Stimulated activated CD4-positive, alpha-beta T cell treated with anti-CD3 and anti-CD28 coated beads, Interleukin-15, amount 100 ng/mL, for 24 hours (primary cell): ENCODE measurements at places on chromosomes 12 and 14.

- DNase-seq = no peak
These were observed 372.1 kb downstream of the ALG10 start for GRCh38 chr12:34394211-34395055.

DNA sequence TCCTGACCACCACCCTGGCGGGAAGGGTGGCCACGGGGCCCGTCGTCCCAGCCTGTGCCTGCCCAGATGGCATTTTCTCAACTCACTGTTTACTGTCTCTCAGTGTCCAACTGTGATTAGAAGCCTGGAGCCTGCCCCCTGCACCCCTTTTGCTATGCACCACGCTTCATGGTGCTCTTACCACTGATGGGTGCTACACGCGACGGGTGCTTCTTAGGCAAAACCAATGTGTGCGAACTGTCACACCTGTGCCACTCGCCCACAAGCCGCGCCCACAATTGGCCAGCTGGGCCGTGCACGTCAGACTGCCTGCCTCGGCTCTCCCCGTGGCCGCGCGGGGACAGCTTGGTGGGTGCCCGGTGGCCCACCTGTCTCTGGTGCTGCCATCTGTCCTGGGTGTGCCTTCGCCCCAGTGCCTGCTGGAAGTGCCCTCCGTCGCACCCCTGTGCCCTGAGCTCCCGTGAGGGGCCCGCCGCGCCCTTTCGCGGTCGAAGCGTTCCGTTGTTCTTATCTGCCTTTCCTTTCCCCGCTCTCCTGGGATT, 15.1 kb upstream of the AMN start:
- DNase-seq = no peak

DNA sequence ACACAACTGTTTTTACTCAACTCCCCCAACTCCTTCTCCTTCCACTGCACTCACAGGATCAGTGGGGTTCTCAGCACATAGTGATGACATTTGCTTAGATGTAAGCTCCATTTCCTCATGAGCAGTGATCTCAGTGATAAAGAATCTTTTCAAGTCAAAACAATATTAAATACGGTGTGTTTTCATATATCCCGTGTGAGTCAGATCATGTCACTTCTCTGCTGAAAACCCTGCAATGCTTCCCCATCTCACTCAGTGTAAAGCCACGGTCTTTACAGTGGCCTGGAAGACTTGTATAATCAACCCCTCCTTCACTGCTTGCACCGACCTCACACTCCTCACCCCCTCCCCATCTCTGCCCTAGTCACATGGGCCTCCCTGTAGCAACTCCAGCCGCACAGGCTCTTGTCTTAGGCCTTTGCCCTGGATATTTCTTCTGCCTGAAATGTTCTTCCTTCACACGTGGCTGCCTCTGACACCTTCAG, 149.7 kb upstream of the ARHGAP5 start:
- peak; percentile 26 for DNase-seq

- no peak for DNase-seq
These were observed 16.3 kb downstream of the C2CD5 start for GRCh38 chr12:22527999-22528398.

DNA sequence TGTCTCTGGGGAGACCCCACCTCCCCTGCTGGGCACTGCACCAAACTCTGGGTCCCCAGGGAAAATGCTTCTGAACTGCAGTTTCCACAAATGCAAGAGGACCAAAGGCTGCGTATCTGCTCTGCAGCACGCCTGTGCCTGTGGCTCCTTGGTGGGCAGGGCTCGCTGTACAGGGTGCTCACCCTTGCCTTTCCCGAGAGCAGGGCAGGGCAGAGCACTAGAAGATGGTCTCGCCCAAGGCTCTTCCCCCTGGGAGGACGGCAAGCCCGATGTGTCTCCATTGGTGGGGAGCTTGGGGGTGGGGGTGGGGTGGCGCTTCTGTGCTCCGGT, 175.3 kb upstream of the RTL1 start:
- no peak for DNase-seq

DNA sequence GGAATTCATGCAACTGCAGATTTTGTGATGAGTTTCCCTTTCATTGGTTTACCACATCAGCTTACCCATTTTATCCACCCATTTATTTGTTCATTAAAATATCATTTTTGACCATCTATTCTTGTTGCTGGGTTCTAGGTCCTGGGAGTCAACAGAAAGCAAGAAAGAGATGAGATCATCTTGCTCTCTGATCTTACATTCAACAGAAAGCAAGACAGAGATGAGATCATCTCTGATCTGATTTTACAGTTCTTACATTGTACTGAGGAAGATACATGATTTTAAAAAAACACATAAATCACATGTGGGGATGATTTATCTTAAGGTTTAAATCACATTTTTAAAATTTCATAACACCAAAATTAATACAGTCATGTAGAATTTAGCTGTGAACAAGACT, 2.3 kb downstream of the TAS2R46 start:
- no peak for DNase-seq

DNA sequence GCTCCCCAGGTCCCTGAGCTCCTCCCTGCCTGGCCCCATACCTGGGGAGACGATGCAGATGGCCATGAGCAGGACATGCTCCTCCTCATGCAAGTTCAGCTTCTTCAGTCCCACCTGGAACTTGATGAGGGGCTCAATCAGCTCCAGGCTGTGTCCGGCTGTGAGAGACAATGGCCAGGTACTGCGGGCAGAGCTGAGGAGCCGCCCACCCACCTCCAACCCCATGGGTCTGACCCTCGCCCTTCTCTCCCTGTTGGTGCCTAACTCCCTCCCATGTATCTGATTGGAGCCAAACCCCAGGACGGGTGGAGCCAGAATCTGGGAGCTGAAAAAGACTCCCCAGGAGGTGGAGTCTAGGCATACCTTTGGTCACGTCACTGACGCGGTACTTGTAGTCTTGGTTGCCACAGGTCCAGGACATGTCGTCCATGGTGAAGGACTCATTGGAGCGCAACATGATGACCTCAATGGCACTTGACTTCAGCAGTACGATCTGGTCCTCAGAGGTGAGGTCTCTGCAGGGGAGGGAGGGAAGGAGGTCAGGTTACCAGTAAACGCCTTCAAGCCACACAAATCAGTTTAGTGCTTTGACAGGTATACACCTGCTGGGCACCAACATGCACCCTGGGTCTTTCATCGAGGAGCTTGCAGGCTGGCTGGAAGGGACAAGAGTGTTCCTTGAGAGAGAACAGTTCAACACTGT, 26.7 kb upstream of the HDAC7 start:
- no peak for DNase-seq

DNA sequence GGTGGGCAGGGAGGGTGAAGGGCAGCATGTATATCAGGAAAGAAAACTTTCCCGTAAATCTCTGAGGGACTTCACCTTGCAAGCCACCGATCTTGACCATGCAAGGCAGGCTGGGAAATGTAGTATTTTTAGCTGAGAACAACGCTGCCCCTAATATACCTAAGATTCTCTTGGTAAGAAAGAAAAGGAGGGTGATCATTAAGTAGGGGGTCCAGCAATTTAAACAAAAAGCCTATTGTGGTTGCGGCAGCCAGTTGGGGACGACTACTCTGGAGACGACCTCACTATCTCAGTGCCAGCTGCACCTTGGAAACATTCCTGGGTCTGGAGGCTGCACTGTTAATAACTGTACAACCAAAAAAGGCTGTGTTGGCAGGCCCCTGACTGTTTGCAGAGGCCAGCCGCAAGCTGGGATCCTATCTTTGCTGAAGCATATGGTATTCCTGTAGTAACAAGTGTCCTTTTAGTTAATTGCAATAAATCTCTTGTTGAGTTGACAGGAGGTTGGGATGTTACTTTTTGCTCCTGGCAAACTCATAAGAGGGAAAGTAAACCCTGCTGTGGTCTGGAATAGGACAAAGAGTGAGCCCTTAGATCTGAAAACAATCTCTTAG, 6.4 kb downstream of the APOLD1 start:
- DNase-seq = no peak

GRCh38 chr12:50467439-50467838, 37.3 kb upstream of the DIP2B start:
- no peak for DNase-seq

DNA sequence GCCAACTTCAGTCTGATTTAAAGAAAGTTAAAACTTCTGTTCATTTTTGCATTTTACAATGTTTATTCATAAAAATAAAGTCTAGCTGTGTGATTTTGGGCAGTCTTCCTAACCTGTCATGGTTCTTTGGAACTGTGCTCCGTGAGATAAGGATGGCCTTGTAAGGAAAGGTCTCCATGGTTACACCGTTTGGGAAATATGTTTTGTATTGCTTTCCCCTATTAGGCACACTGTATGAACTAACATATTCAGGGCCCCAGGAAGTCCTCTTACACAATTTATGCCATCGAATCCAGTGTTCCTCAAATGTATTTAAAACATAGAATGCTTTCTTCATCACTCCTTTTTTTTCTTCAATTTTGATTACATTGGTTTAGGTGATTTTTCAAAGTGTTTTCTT, 54.5 kb downstream of the APAF1 start:
- no peak for DNase-seq

DNA sequence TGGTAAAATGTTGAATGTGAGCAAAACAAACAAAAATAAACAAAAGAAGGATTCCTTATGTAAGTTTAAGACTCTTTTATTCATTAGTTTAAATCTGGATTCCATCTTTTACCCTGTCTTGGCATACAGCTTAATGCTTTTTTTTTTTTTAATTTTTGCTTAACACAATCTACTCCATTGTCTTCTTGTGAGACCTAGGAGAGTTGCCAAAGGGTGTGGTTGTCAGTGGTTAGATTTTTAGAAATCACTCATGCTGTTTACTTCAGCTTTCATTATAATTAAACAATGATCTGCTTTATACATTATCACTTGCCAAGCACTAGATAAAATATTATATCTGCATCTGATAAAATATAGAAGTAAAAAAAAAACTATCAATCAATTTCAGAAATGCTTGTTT, 77.7 kb upstream of the KITLG start:
- no peak for DNase-seq

DNA sequence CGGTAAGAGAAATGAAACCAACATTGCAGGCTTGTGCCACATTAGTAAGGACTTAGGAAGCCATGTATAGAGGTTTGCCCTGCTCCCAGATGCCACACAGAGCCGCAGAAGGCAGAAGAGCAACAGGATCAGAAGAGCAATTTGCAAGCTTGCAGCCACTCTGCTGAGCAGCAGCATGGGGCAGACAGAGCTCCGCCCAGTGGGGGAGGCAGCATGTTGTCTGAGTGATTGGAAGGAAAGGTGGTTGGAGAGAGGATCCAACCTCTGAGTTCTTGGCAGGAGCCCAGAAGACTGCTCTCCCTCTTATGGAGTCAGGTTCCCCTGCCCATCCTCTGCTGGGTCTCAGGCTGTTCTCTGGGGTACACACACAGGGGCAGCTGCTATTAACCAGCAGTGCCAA, 2.3 kb upstream of the KRT6A start:
- DNase-seq = no peak

DNA sequence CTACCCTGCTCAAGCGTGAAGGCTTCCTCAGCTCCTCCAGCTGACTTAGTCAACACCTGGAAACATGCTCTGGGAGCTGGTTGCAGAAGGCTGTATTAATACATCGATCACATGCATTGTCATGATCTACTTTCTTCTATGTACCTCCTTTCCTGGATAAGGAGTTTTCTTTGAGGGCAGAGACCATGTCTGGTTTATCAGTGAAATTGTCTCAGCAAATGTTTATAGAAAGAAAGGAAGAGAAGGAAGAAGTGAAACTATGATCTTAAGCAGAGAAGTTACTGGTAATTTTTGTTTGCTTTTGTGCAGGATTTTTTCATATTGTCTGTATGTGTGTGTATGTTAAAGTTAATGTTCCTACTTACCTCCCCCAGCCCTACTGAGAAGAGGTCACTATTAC, 4.5 kb downstream of the DYRK4 start:
- no peak for DNase-seq

- no peak for DNase-seq
These were observed 456.7 kb downstream of the ZFP36L1 start for GRCh38 chr14:68336165-68336564.

- no peak for DNase-seq
These were observed 19.1 kb downstream of the SLC2A3 start for GRCh38 chr12:7916936-7917335.

GRCh38 chr14:52862632-52863333, 71.4 kb upstream of the GNPNAT1 start:
- DNase-seq = no peak

- no peak for DNase-seq
These were observed 1.0 kb upstream of the ACACB start for GRCh38 chr12:109115404-109115757.

DNA sequence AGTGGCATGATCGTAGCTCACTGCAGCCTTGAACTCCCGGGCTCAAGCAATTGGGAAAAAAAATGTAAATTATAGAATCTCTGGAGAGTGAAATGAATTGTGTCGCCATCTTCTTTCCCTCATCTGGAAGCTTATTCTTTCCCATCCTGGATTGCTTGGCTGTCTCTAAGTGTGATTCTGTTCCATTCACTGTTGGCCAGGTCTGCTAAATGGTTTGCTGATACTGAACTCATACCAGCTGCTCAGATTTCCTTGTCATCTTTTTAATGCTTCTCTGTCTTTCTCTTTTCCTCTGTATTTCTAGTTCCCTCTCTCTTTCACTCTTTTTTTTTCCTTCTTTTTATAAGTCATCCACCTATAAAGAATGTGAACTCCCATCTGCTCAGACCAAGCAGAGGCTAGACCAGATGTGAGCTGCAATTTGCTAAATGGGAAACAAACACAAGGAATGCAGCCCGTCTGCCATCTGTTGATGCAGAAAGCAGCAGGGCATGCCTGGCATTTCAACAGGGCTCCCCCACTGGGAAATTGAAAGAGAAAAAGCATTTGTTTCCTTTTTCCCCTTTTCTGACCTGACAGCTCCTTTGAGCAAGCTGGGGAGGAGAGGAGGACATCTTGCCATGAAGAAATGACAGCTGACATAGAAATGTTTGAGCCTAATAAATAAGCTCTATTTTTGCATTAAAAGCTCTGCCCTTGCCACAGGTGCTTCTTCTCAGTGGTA, 1823.6 kb upstream of the FLRT2 start:
- DNase-seq = no peak

GRCh38 chr12:9341260-9341585, 133.0 kb upstream of the PZP start:
- no peak for DNase-seq

GRCh38 chr12:52259657-52260243, 14.7 kb upstream of the KRT86 start:
- no peak for DNase-seq

DNA sequence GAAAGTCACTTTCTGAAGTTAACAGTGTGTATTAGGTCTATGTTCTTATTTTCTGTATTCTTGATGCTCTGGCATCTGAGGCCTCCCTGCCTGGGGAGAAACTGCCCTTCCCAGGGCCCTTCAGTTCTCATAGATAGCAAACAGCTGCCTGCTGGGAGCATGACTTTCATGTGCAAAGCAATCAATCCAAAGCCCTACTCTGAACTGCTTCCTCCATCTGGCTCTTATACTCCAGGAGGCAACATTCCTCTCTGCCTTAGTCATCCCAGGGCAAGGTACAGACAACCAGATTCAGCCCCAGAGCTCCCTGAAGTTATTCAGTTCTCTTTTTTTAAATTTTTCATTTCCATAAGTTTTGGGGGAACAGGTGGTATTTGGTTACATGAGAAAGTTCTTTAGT, 41.7 kb upstream of the RIN3 start:
- DNase-seq = no peak

GRCh38 chr12:90153827-90154226, 445.2 kb upstream of the ATP2B1 start:
- DNase-seq = no peak
